ENCODE measurements at places on chromosomes 7 and 10.
A peak's percentile ranks its signal among the peaks of the same experiment; 100 is the strongest.

GRCh38 chr7:20788420-20788990 is 1.8 kb upstream of the SP8 start:
- no peaks in the 10 kb centered on the region for H3K36me3 ChIP-seq
- no peak overlapping the region for H3K27ac ChIP-seq
- no peak for DNase-seq
- no peak overlapping the region for H3K4me3 ChIP-seq

GRCh38 chr7:56483861-56484550 is 367.8 kb upstream of the NUPR2 start:
- H3K4me3 ChIP-seq, result no peak overlapping the region
- no peak overlapping the region for H3K27ac ChIP-seq
- no peaks in the 10 kb centered on the region for H3K4me1 ChIP-seq

DNA sequence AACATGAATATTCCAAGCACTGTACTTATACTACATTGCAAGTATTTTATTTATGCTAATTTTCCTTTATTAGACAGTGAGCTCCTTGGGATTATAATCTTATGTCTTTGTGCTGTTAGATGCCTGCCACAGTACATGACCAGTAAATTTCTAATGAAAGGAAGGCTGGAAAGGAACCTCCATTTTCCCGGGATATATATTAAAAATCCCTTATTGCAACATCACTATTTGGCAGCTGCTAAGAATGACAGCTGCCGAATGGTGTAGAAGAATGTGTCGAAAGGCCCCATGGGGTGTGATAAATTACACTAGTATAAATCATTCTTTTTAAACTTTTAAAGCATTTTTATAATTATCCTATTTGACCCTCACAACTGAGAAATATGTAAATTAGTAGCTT is 59.1 kb downstream of the TFAM start:
- no peaks in the 10 kb centered on the region for H3K27me3 ChIP-seq
- no peak for DNase-seq
- H3K27ac ChIP-seq, result no peak overlapping the region
- no peaks in the 10 kb centered on the region for H3K36me3 ChIP-seq
- no peaks in the 10 kb centered on the region for H3K4me1 ChIP-seq
- H3K4me3 ChIP-seq, result no peak overlapping the region

GRCh38 chr7:33044401-33044718 is 18.2 kb downstream of the NT5C3A start:
- H3K27ac ChIP-seq, result no peak overlapping the region
- no peak for DNase-seq
- no peaks in the 10 kb centered on the region for H3K27me3 ChIP-seq
- H3K4me1 ChIP-seq, result no peaks in the 10 kb centered on the region
- H3K36me3 ChIP-seq, result no peaks in the 10 kb centered on the region
- H3K4me3 ChIP-seq, result no peak overlapping the region

- no peak for DNase-seq
- H3K4me3 ChIP-seq, result no peak overlapping the region
- H3K27me3 ChIP-seq, result no peaks in the 10 kb centered on the region
Measured at GRCh38 chr7:598899-599298, 79.3 kb upstream of the PDGFA start.

DNA sequence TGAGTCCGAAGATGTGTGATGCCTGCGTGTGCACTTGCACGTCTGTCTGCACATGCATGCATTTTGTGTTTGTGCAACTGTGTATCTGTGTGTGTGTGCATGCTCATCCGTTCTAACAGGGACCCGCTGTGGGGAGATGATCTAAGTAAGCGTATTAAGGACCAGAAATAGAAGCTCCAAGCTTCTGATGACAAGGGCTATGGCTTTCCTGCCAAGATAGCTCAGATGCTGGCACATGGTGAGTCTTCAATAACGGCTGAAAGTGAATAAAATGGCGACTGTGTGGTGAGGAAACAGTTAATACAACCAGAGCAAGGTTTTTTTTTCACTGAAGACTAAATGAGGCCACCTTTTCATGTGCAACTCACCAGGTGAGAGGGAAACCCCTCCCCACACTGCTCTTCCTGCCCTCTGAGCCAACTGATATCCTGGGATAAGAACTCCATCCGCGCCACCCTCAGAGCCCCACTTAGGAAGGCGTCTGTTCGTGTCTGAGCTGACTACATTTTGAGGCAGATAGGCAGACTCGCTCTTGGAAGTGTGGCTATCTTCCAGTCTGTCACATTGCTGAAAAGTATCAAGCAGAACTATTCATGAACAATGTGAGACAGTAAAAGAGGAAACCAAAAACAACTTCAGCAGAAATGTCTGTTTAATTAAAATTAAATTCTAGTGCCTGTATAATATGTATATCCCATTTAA is 47.4 kb upstream of the TCERG1L start:
- H3K36me3 ChIP-seq, result no peaks in the 10 kb centered on the region
- H3K27ac ChIP-seq, result no peak overlapping the region
- no peak overlapping the region for H3K4me3 ChIP-seq

GRCh38 chr7:51275532-51275931 is 41.1 kb downstream of the COBL start:
- H3K4me3 ChIP-seq, result no peak overlapping the region
- no peaks in the 10 kb centered on the region for H3K4me1 ChIP-seq
- no peak overlapping the region for H3K27ac ChIP-seq
- no peaks in the 10 kb centered on the region for H3K36me3 ChIP-seq

DNA sequence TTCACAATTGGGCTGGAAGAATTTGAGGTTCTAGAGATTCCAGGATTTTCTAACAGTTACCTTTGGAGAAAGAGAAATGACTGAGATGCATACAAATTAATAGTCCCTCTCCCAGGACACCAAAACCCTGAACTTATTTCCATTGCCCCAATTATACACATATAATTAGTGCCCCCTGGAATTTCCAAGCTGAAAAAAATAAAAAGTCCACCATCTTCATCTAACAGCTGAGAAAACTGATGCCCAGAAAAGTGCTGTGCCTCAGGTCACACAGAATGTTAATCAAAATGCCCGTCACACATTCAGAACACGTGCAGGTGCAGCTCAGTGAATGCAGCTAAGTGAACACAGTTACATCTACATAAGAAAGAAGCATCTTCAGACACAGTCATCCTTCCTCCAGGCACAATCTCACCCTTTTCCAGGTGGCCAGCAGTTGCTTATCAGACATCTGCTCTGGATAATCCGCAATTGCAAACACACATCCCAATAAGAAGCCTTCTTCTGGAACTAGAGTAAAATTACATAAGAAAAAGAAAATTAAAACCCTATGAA is 35.4 kb downstream of the PAXIP1 start:
- H3K4me1 ChIP-seq, result no peaks in the 10 kb centered on the region
- no peaks in the 10 kb centered on the region for H3K27me3 ChIP-seq
- H3K36me3 ChIP-seq, result peaks cover 10% of the 10 kb centered on the region
- H3K4me3 ChIP-seq, result no peak overlapping the region
- no peak overlapping the region for H3K27ac ChIP-seq

- peaks cover 7% of the 10 kb centered on the region for H3K4me1 ChIP-seq
- no peak overlapping the region for H3K27ac ChIP-seq
- H3K4me3 ChIP-seq, result no peak overlapping the region
- H3K27me3 ChIP-seq, result peaks cover 30% of the 10 kb centered on the region
- peak; percentile 61 for DNase-seq
Measured at GRCh38 chr10:103278862-103279298, 1.9 kb downstream of the INA start.

- DNase-seq, result peak; percentile 82
- H3K27ac ChIP-seq, result peak overlapping the region; percentile 61
- peaks cover 16% of the 10 kb centered on the region for H3K4me1 ChIP-seq
Measured at GRCh38 chr10:132539894-132540293, 2.3 kb downstream of the INPP5A start.

GRCh38 chr7:100825215-100825671 is 2.1 kb downstream of the EPHB4 start:
- peak overlapping the region; percentile 88 for H3K4me3 ChIP-seq
- DNase-seq, result no peak
- H3K27ac ChIP-seq, result peak overlapping the region; percentile 8
- no peaks in the 10 kb centered on the region for H3K27me3 ChIP-seq

DNA sequence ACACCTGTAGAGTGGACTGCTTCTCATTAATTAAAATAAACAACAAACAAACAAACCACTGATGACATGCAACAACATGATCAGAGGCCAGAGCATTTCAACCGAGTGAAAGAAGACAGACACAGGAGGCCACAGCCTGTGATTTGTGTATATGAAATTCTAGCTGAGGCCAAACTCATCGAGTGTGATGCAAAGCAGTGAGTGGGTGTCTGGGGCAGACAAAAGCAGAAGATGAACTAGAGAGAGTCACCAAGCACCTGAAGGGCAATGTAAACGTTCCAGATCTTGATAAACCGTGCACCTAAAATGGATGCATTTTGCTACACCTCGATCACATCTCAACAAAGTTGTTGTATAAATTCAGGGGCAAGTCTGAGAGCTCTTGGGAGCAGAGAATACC is 108.4 kb downstream of the KLF6 start:
- H3K4me3 ChIP-seq, result no peak overlapping the region
- H3K27me3 ChIP-seq, result no peaks in the 10 kb centered on the region
- no peak for DNase-seq

- no peak overlapping the region for H3K4me3 ChIP-seq
- no peaks in the 10 kb centered on the region for H3K4me1 ChIP-seq
- no peaks in the 10 kb centered on the region for H3K36me3 ChIP-seq
- H3K27me3 ChIP-seq, result no peaks in the 10 kb centered on the region
Measured at GRCh38 chr10:18860631-18861240, 187.9 kb upstream of the MALRD1 start.

- DNase-seq, result peak; percentile 83
- peaks cover 2% of the 10 kb centered on the region for H3K4me1 ChIP-seq
- no peak overlapping the region for H3K4me3 ChIP-seq
- H3K36me3 ChIP-seq, result no peaks in the 10 kb centered on the region
- H3K27me3 ChIP-seq, result no peaks in the 10 kb centered on the region
- H3K27ac ChIP-seq, result no peak overlapping the region
Measured at GRCh38 chr7:77877791-77878190, 79.2 kb downstream of the PHTF2 start.

GRCh38 chr10:66321723-66322665 is 603.8 kb upstream of the LRRTM3 start:
- H3K4me3 ChIP-seq, result no peak overlapping the region
- no peaks in the 10 kb centered on the region for H3K4me1 ChIP-seq
- DNase-seq, result peak; percentile 20
- H3K27me3 ChIP-seq, result no peaks in the 10 kb centered on the region
- H3K27ac ChIP-seq, result no peak overlapping the region

- no peak for DNase-seq
- no peaks in the 10 kb centered on the region for H3K4me1 ChIP-seq
- H3K27me3 ChIP-seq, result no peaks in the 10 kb centered on the region
- no peaks in the 10 kb centered on the region for H3K36me3 ChIP-seq
- H3K4me3 ChIP-seq, result no peak overlapping the region
Measured at GRCh38 chr10:11617233-11617632, 5.8 kb upstream of the USP6NL start.

- H3K27ac ChIP-seq, result no peak overlapping the region
- DNase-seq, result peak; percentile 11
- no peaks in the 10 kb centered on the region for H3K36me3 ChIP-seq
- H3K4me1 ChIP-seq, result no peaks in the 10 kb centered on the region
- no peaks in the 10 kb centered on the region for H3K27me3 ChIP-seq
Measured at GRCh38 chr7:3912291-3912690, 611.2 kb downstream of the SDK1 start.

GRCh38 chr10:33134011-33134751 is 176.2 kb upstream of the ITGB1 start:
- peak overlapping the region; percentile 32 for H3K27ac ChIP-seq
- H3K4me1 ChIP-seq, result peaks cover 31% of the 10 kb centered on the region

DNA sequence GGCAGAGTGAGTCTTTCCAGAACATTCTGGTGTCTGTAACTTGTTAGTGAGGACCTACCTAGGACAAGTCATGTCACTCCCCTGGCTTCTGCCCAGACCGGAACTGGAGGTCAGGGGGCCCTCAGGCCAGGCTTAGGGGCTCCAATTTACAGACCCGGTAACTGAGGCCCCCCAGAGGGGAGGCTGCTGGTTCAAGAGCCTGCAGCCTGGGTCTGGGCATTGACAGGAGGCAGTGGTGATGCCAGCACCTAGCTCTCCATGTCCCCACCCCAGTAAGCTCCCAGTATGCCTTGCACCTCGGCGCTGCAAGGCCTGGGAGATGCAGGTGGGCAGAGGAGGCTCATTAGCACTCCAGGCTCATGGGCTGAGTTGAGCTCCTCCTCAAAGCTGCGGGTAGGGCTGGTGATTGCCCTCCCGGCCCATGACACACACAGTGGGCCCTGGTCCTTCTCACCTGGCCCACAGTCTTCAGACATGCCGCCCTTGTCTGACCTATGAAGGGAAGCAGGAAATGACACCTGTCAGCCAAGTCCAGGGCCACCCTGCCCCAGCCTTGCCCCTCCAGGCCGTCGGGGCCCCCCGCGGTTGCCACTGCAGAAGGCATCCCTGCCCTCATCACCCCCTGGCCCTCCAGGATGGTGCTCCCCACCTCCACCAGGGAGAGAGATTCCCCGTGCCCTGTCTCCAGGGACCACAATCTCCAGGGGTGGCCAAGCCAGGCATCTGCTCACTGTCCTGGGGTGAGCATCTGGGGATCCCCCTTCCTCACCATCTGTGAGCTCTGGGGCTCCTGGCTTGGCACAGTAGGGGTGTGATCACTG is 88.3 kb upstream of the TMEM248 start:
- no peak for DNase-seq
- no peaks in the 10 kb centered on the region for H3K27me3 ChIP-seq
- no peak overlapping the region for H3K27ac ChIP-seq
- H3K36me3 ChIP-seq, result no peaks in the 10 kb centered on the region
- H3K4me1 ChIP-seq, result no peaks in the 10 kb centered on the region

DNA sequence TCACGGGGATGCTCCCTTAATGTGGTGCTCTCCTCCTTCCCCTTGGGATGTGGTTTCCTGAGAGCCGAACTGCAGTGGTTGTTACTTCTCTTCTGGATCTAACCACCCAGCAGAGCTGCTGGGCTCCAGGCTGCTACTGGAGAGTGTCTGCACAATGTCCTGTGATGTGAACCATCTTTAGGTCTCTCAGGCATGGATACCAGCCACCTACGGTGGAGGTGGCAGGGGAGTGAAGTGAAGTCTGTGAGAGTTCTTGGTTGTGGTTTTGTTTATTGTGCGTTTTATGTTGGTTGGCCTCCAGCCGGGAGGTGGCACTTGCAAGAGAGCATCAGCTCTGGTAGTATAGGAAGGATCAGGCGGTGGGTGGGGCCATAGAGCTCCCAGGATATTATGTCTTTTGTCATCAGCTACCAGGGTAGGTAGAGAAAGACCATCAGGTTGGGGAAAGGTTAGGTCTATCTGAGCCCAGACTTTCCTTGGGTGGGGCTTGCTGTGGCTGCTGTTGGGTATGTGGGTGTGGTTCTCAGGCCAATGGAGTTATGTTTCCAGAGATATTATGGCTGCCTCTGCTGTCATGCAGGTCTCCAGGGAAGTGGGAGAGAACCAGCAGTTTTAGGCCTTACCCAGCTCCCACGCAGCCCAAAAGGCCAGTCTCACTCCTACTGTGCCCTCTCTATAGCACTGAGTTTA is 87.9 kb downstream of the KIF20B start:
- no peak overlapping the region for H3K4me3 ChIP-seq
- DNase-seq, result no peak
- no peaks in the 10 kb centered on the region for H3K27me3 ChIP-seq
- no peaks in the 10 kb centered on the region for H3K36me3 ChIP-seq
- H3K4me1 ChIP-seq, result no peaks in the 10 kb centered on the region

Measured in fibroblast of lung (primary cell).